Lower leg skin (tissue), 4 donors: ENCODE measurements at places on chromosomes 16 and 17. TPM values are rescaled to one million over a fixed set of nuclear protein-coding genes. Genes with fewer than 3 reads are reported as not detected.
A peak's percentile ranks its signal among the peaks of the same experiment; 100 is the strongest.

GRCh38 chr16:932831-933330 lies 37.9 kb downstream of the LMF1 start:
- no peak for DNase-seq

Gene OR2C1
- total RNA-seq, result 0.39 TPM

Gene LITAFD
- not detected for total RNA-seq

DNA sequence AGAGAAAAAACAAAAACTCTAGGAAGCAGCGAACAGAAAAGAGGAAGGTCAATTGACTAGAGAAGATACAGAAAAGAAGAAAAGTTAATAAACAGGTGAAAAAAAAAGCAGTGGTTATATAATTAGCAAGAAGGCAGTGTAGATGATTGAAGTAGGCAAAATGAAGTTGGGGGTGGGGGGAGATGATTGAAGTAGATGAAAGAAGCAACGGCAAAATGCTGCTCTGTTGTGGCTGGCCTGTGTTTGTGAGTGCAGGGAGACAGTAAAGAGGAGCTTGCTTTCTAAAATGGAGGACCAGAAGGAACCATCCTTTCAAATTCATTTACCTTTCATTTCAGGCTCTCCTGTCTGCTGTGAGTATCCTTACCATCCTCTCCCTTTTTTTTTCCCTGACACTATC lies 3.6 kb downstream of the EVI2B start:
- no peak for DNase-seq

DNA sequence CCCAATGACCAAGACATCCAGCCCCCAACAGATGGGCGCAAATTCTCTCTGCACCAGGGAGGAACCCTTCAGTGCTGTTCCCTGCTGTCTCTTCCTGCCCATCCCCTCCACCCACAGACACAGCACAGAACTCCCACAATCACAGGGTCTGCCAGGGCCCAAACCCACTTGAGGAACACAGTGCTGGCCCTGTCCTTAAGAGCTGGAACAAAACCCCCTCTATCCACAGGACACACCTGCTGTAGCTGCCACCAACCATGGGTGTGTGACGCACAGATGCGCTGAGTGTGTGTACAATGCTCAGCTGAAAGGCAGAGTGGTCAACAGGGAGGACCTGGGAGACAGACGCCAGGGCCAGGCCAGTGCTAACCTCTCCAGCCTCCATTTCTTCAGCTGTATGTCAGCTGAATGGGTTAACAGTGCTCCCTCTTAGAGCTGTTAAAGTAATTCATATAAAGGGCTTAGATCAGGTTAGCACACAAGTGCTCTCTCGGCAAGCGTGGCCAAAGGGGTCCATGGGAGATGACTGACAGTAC lies 62.1 kb downstream of the AMFR start:
- DNase-seq, result no peak

Gene C17orf75
- total RNA-seq, result 8.6 TPM

Gene KIF2B
- total RNA-seq, result not detected

Gene FOXF1
- total RNA-seq, result not detected

GRCh38 chr16:85359147-85359822 lies 247.0 kb upstream of the CIBAR2 start:
- no peak for DNase-seq

Gene TMEM238L
- total RNA-seq, result 1.2 TPM

Gene CACNG3
- total RNA-seq, result not detected

GRCh38 chr16:81469183-81469677 lies 24.6 kb downstream of the CMIP start:
- DNase-seq, result no peak

DNA sequence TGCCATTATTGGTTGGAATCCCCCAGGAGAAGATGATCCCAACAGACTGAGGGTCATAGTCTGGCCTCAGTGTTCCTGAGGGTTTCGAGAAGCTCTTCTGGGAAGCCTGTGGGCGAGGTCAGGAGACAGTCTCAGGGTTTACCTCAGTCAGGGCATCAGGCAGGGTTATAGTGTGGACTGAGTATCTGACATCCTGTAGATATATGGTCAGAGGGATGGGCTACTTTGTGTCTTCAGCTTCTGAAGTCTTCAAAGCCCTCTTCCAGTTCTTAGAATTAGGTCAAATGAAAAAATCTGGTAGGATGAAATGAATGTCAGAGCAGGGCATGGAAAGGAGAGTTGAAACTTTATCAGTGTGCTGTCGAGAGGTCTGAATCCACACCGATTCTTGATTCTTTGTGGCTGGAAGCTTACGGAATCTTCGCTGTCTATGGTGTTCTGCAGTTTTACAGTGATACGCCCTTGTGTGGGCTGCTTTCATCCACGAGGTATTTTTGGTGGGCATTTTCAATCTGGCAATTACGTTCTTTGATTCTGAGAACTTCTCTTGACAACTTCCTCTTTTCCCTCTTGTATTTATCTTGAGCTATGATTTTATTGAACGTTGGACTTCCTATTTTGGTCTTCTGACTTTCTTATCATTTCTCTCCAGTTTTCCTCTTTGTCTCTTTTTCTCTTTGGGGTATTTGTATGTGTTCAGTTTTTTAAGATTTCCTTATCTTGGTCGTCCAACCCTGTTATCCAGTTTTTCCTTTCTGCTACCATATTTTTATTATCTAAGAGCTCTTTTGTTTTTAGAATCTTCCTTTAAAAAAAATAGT lies 30.4 kb downstream of the BPTF start:
- no peak for DNase-seq

DNA sequence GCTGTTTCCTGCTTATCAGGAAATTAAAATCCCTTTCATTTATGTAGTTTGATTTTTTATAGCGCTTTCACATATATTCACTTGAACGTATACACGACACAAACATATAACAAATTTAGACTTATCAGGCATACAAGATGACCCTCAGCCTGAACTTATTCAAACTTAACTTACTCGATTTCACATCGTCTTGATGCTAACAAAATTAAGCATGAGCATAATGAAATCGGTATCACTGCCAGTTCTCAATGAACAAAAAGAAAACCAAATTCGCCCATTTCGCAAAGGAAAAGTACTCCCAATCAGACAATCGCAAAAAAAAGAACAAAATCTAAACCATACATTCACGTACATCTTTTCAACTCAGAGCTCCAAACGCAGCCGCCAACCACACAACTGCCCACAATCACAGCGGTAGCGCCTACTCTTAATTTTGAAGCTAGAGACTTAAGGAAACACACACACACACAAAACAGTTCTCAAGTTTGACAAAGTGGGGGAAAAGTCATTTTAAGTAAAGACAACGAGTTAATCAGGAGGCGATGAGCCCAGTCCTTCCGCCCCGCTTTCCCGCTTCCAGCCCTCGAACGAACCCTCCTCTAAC lies 1.1 kb downstream of the GJC1 start:
- DNase-seq, result no peak

- DNase-seq, result no peak
Measured at GRCh38 chr17:28272166-28272565, 46.8 kb upstream of the TMEM97 start.

- DNase-seq, result no peak
Measured at GRCh38 chr17:39126436-39126835, 25.0 kb downstream of the PLXDC1 start.

GRCh38 chr16:86528061-86528929 lies 18.0 kb downstream of the FOXF1 start:
- DNase-seq, result no peak

DNA sequence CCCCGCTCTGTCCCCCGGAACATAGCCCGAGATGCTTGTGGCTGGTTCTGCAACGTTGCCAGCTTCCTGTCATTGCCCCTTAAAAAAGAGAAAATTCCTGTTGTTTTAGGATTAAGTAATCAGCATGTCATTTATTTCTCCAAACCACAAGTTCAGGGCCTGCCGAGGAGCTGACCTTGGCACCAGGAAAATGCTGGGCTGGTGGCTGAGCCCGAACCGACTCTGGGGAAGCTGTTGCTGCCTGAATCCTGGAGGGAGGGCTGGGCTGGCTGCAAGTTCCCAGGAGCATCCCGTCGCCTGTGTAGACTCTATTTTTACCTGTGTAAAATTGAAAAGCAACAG lies 130.9 kb upstream of the FOXF1 start:
- no peak for DNase-seq

Gene IGF2BP1
- not detected for total RNA-seq

GRCh38 chr17:81044764-81045589 lies 10.0 kb downstream of the BAIAP2 start:
- peak; percentile 73 for DNase-seq

Gene DLX3
- total RNA-seq, result 36.5 TPM

Gene KRTAP4-11
- not detected for total RNA-seq

Gene DNASE1L2
- 93.3 TPM for total RNA-seq

GRCh38 chr16:50992350-50993032 lies 158.6 kb downstream of the SALL1 start:
- no peak for DNase-seq

Gene NME1
- total RNA-seq, result 30.3 TPM

DNA sequence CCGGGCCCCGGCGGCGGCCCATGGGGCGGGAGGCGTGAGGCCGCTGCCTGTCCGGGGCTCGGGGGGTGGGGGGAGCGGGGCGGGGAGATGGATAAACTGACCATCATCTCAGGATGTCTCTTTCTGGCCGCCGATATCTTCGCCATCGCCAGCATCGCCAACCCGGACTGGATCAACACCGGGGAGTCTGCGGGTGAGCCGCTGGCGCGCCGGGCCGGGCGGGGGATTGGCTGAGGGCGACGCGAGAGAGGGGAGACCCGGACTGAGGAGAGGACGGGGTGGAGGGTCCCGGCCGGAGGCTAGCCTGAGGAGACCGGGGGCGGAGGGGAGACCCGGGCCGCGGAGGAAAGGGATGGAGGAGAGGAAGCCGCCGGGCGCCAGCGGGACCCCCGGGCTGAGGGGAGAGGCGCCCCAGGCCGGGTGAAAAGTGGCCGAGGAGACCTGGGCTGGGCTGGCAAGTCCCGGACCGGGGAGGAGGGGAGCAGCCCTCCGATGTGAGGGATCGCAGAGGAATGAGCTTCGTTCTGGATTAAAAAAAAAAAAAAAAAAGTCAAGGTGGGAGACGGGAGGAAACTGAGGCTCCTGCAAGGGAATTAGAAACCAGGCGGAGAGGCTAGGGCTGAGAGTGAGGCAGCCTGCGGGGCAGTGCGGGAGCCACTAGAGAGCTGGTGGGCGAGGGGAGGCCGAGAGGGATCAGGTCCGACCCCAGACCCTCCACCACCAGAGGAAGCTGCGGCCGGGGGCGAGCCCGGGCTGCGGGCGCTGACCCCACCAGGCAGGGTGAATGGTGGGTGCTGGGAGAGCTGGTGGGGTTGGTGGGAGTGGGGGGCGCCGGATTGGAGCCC lies 526 bp downstream of the MOSMO start:
- DNase-seq, result peak; percentile 89

- DNase-seq, result no peak
Measured at GRCh38 chr17:77479372-77480198, 338.8 kb downstream of the SEC14L1 start.

Gene ENPP7
- not detected for total RNA-seq

Gene SMTNL2
- 1.0 TPM for total RNA-seq

Gene GAST
- total RNA-seq, result not detected

DNA sequence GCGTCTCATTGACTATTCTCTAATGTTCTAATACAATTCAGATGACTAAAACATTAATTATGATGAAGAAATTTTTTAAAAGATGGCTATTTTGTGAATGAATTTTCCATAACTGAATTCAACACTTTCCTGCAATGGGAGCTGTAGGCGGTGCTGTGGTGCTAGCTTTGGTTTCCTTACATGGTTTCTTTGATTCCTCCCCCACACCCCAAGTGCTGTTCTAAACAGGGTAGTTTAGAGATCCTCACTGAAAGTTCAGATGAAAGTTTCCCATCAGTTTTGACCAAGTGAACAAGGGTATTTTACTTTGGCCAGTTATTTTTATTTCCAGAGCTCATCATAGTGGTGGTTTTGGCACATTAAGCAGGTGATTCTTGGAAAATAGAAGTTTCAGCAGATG lies 26.0 kb upstream of the MRC2 start:
- DNase-seq, result no peak

Gene SLC38A8
- not detected for total RNA-seq

GRCh38 chr16:57759131-57759530 lies 23.6 kb downstream of the KATNB1 start:
- DNase-seq, result no peak

DNA sequence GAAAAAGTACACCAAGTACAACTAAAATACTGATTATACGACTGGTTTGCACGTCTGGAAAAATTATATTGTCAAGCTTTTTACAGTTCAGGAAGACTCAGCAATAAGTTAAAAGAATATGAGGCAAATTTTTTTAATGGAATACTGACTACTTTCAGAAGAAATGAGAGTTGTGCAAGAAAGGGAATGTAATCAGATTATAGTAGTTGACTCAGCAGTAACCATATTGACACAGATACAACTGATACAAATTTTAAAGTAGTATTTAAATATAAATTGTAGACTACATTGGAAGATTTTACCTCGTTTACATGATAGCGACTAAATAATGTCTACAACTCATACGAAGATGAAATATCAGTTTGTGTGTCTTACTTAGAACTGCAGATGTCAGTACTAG lies 16.7 kb downstream of the ASGR2 start:
- no peak for DNase-seq

GRCh38 chr16:84631886-84632285 lies 14.0 kb upstream of the COTL1 start:
- no peak for DNase-seq

- no peak for DNase-seq
Measured at GRCh38 chr16:84032458-84033178, 10.0 kb downstream of the SLC38A8 start.

- DNase-seq, result peak; percentile 70
Measured at GRCh38 chr17:14296166-14296910, 4.5 kb upstream of the HS3ST3B1 start.

GRCh38 chr17:3659541-3660111 lies 8.8 kb downstream of the TAX1BP3 start:
- DNase-seq, result peak; percentile 90

Gene TMEM100
- total RNA-seq, result 3.5 TPM

DNA sequence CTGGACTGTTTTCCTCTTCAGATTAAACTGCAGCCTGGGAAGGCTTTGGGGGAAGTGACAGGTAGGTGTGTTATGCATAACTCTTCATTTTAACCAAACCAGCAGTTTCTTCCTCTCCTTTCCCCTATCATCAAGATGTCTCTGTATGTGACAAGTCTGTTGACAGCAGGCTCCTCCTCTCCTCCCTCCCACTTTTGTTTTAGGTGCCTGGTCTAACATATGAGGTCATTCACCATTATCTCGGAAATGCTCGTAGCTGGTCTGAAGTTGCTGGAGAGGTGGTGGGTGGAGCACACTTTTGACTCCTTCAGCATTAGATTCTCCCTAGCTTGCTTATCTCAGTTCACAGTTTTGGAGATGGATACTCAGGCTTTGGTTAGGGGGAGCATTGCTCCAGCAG lies 571.0 kb upstream of the EEF2KMT start:
- DNase-seq, result no peak

DNA sequence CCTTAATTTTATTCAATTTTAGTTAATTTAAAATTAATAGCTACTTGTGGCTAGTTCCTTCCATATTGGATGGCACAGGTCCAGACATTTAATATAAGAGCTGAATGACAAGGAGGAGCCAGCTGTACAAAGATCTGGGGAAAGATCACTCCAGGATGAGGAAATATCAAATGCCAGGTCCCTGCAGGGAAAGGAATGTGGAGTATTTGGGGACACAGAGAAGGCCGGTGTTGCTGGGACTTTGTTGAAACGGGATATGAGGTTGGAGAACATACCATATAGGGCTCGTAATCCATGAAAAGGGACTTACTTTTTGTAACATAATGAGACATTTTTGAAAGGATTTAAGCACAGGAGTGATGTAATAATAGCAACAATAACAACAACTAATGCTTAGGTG lies 426.8 kb downstream of the HS3ST4 start:
- no peak for DNase-seq
